AG20443 (cell line): ENCODE measurements at places on chromosomes 6 and 20.
A peak's percentile ranks its signal among the peaks of the same experiment; 100 is the strongest.

DNA sequence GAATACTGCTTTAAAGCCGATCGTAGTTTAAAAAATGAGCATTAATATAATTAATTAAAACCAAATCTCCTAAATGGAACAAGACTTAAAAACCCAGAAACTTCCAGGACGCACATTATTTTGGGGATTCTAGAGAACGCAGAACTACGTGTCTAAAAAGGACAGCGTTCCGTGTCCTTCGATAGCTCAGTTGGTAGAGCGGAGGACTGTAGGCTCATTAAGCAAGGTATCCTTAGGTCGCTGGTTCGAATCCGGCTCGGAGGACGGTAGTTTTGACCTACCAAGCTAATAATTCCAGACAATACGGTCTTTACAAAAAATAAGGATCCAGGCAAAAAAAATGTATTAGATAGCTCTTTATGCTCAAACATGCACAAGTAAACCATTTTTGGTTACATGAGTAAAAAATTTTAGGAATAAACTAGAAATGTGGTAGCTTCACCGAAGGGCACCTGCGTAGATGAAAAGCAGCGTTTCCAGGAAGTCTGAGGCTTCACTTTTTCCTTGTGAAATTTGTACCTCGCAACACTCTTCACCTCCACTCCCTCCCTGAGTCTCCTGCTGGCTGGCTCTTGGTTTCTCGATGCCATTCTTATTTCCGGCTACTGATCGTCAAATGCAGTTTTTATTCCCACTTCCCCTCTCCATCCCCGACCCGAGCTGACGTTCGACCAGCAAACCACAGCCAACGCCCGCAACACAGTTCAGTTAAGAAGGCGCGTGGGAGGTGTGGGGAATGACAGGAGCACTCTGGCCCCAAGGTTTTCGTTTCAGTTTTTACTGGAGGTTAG, 19.6 kb upstream of the ABT1 start:
- DNase-seq = no peak

- DNase-seq = peak; percentile 91
Observed at GRCh38 chr20:63686492-63687321, 9.7 kb upstream of the TNFRSF6B start.

DNA sequence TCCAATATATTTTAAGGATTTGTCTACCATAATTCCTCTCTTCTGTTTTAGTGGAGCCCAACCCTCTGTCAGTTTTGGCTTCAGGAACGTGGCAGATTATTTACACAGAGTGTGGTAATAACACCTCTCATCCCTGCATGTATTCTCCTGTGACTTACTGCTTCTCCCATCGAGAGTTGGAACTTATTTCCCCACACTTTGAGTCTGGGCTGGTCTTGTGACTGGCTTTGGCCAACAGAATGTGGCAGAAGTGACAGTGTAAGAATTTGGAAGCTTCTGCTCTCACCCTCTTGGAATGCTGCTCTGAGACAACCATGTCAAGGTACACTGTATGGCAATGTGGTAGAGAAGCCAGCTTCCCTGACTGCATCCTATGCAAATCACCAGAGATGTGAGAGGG, 407.7 kb downstream of the EPM2A start:
- DNase-seq = no peak

- DNase-seq = no peak
Observed at GRCh38 chr20:38209736-38210405, 44.8 kb upstream of the TGM2 start.

GRCh38 chr6:87181903-87182302, 26.5 kb downstream of the ZNF292 start:
- DNase-seq = no peak
